GM23338 (cell line): ENCODE measurements at places on chromosomes 7 and 10.

GRCh38 chr10:69223028-69223342, 2.9 kb downstream of the HKDC1 start:
- no peak for DNase-seq

DNA sequence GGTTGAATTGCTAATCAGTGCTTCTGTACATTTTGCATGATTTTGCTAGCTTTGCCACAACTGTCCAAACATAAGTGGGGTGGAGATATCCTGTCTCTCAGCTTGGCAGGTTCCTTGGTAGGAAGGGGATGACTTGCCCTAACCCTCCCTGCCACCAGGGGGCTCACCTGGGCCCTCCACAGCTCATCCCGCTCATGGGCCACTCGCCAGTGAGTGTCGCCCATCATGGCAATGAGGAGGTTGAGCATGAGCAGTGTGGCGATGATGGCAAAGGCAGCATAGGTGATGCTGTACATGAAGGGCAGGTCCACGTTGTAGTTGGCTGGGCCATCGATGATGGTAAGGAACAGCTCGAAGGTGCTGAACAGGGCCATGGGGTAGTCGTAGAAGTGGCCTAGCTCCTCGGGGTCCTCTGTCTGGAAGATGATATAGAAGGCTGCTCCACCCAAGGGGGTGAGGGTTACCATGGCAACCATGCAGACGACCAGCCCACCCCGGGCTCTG, 12.2 kb downstream of the TRPV6 start:
- DNase-seq: peak; percentile 64

- no peak for DNase-seq
Observed at GRCh38 chr7:107924841-107925504, 34.0 kb downstream of the DLD start.

DNA sequence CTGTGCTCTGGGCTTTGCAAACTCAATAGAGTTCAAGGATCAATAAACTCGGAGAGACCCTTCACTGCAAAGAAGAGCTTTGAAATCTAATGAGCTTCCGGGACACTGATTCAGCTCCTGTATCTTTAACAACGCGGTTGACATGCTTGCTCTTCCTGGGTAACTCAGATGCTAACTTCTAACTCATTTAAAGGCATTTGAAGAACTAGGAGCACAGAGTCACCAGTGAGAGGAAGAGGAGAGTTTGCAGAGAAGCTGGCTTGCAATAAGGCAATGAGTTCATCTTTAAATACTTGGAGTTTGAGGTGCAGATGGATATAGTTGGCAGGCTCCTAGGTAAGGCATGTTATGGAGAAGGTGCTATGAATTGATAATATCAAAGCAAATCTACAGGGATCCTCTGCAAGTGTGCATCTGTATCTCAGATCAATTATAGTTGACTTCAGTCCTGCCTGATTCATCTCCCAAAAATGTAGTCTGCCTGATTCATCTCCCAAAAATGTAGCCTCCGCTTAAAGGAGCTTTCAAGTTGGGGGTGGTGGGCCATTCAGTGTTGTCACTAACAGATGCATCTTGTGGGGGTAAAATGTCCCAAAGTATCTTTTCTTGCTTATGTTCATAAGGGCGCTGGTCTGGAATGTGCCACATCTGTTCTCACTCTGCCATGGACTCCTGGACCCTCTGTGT, 182.5 kb upstream of the PRSS58 start:
- no peak for DNase-seq

GRCh38 chr7:17590221-17590620, 291.8 kb downstream of the AHR start:
- no peak for DNase-seq

DNA sequence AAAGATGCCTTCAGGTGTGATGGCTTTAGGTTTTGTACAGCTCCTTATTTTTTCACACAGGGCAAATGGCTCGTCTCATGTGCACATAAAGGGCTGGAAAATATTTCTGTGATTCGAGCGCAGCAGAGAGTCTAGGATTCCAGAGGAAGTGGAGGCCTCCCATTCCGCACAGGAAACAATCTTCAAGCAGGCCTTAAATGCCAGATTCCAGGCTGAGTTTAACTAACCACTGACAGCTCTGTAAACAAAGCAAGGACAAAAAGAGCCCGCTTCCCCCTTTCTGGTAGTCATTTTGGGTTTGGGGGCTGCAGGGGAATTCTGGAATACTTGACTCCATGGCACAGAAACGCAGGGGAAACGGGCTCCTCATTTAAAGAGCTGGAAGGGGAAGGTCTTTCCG, 87.2 kb downstream of the CALD1 start:
- DNase-seq: peak; percentile 32

- no peak for DNase-seq
Observed at GRCh38 chr7:64774204-64774842, 19.9 kb upstream of the ZNF138 start.

- DNase-seq: no peak
Observed at GRCh38 chr10:112875476-112876267, 74.4 kb upstream of the TCF7L2 start.

- no peak for DNase-seq
Observed at GRCh38 chr10:5975641-5976473, 1.5 kb downstream of the IL15RA start.

DNA sequence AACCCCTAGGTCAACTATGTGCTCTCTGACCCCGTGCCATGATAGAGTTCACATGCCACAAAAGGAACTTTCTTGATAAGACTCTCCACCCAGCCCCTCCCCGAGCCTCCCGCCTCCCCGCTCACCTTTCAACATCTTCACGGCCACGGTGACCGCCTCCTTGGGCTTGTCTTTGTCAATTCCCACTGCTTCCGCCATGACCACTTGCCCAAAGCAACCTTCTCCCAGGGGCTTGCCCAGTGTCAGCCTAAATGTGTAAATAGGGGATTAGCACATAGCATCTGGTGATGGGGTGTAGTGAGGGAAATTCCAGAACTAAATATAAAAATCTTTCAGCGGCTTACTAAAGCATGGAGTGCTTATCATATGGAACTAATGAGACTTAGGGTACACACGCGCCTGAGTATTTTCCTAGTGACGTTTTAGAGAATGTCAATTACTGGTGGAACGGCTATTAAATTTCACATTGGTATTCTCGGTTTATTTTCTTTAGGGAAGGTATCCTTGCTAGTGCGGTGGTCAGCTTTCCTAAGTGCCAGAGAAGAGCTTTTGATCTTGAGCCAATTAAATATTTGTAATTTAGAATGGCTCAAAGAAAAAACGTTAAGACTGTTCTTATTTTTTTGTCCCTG, 97.4 kb downstream of the FGFR2 start:
- no peak for DNase-seq
